ENCODE measurements at places on chromosomes 2 and 18. TPM values are rescaled to one million over a fixed set of nuclear protein-coding genes. Genes with fewer than 3 reads are reported as not detected.

GRCh38 chr18:9683418-9684396 lies 24.4 kb upstream of the RAB31 start:
- H3K27me3 ChIP-seq = no peaks in the 10 kb centered on the region
- H3K36me3 ChIP-seq = no peaks in the 10 kb centered on the region
- H3K4me3 ChIP-seq = no peak overlapping the region

DNA sequence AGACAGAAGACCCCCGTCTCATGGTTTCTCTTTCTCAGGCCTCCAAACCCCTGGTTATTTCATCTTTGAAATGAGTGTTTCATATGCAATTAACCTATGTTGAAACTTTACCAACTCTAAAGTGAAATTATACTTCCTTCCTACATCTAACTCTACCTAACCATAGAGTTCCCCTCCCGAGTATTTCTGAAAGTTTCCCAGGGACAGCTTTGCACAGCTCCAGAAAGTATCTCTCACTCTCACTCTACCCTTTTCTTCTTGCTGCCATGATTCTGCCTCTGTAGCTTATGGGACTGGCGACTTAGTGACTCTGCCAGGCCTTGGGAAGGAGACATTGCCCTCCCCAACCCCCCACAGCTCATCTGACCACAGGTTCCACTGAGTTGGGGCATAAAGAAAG lies 107.9 kb downstream of the B3GNT2 start:
- no peak overlapping the region for H3K4me3 ChIP-seq
- no peaks in the 10 kb centered on the region for H3K36me3 ChIP-seq
- H3K27me3 ChIP-seq = no peaks in the 10 kb centered on the region
- peaks cover 16% of the 10 kb centered on the region for H3K4me1 ChIP-seq
- H3K27ac ChIP-seq = no peak overlapping the region

GRCh38 chr2:216877085-216877484 lies 17.2 kb upstream of the TNP1 start:
- no peaks in the 10 kb centered on the region for H3K27me3 ChIP-seq
- H3K4me3 ChIP-seq = no peak overlapping the region
- no peak overlapping the region for H3K27ac ChIP-seq
- no peaks in the 10 kb centered on the region for H3K36me3 ChIP-seq

GRCh38 chr2:183665425-183665824 lies 541.2 kb downstream of the NUP35 start:
- no peaks in the 10 kb centered on the region for H3K36me3 ChIP-seq
- peaks cover 4% of the 10 kb centered on the region for H3K4me1 ChIP-seq
- H3K27me3 ChIP-seq = no peaks in the 10 kb centered on the region

- H3K27ac ChIP-seq = peak within 1 kb of the TSS; percentile 67
- no peaks in the 10 kb centered on the region for H3K27me3 ChIP-seq
- peaks cover 11% of the 10 kb centered on the region for H3K4me1 ChIP-seq
- DNase-seq = peak; percentile 49
Measured at GRCh38 chr2:42792583-42793333, at the start of gene HAAO. Gene HAAO, minus strand, starts transcription at chr2:42792583. Its CDS starts 47 bp downstream, at chr2:42792536.

- H3K4me3 ChIP-seq = no peak overlapping the region
- no peak overlapping the region for H3K27ac ChIP-seq
- no peak for DNase-seq
- no peaks in the 10 kb centered on the region for H3K36me3 ChIP-seq
Measured at GRCh38 chr2:126953483-126953882, 54.8 kb downstream of the TEX51 start.

DNA sequence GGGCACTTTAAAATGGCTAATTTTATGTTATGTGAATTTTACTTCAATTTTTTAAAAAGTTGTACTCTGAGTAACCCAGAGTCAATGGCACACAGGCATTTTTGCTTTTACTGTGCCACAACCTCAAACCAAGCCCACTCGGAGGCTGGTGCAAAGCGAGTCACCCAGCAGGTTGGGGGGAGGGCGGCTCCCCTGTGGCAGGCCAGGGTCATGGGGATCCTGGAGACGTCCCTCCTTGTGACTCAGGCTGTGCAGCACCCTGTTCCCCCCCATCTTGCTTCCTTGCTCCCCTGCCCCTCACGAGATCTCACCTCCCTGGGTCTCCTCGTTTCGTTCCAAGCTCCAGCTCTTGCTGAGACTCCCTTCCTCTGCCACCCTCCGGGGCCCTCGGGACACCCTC lies 58.6 kb downstream of the POMC start:
- DNase-seq = no peak
- H3K36me3 ChIP-seq = no peaks in the 10 kb centered on the region
- no peaks in the 10 kb centered on the region for H3K4me1 ChIP-seq
- H3K4me3 ChIP-seq = no peak overlapping the region
- H3K27ac ChIP-seq = no peak overlapping the region
- H3K27me3 ChIP-seq = no peaks in the 10 kb centered on the region

GRCh38 chr18:13366541-13366940 lies 148.0 kb downstream of the LDLRAD4 start:
- no peaks in the 10 kb centered on the region for H3K4me1 ChIP-seq
- H3K4me3 ChIP-seq = no peak overlapping the region
- H3K36me3 ChIP-seq = no peaks in the 10 kb centered on the region
- no peak for DNase-seq
- H3K27me3 ChIP-seq = no peaks in the 10 kb centered on the region
- no peak overlapping the region for H3K27ac ChIP-seq

- peaks cover 10% of the 10 kb centered on the region for H3K4me1 ChIP-seq
- H3K27me3 ChIP-seq = no peaks in the 10 kb centered on the region
- no peak overlapping the region for H3K27ac ChIP-seq
- DNase-seq = no peak
- no peak overlapping the region for H3K4me3 ChIP-seq
- no peaks in the 10 kb centered on the region for H3K36me3 ChIP-seq
Measured at GRCh38 chr2:25336383-25336841, 5.3 kb downstream of the DNMT3A start.

DNA sequence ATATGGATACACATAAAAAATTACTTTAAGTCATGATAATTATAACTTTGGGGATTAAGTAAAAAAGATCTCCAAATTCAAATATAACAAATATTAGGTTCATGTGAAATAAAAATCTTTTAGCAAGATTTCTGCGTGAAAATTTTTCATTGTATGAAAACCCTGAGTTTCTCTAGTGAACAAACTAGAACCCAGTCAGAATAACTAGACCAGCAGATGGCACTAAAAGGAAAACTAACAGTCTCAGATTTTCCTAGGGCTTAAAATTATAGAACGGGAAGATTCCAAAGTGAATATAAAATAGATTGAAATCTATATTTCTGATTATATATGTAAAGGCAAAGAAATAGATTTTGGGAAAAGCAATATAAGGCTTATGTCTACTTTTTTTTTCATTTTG lies 43.3 kb downstream of the TMEM200C start:
- no peaks in the 10 kb centered on the region for H3K4me1 ChIP-seq
- H3K27me3 ChIP-seq = no peaks in the 10 kb centered on the region
- no peak overlapping the region for H3K27ac ChIP-seq
- no peaks in the 10 kb centered on the region for H3K36me3 ChIP-seq
- no peak for DNase-seq
- no peak overlapping the region for H3K4me3 ChIP-seq

DNA sequence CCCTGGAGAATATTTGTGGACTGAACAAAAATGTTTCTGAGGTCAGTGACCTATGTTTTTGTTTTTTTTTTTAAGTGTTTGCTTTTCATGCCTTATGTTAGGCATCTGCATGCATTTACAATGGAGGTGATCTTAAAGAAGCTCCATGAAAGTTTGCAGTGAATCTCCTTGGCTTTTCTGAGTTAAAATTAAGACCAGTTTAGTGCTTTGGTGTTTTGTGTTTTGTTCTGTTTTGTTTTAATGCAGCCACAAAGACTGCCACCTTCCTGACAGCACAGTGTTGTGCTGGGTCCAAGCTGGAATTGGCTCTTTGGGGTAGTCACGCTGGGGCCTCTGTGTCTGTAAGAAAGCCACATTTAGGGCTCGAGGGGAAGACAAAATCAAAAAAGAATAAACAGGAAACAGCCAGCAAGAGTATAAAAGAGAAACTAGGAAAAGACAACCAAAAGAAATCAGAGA lies 396.2 kb downstream of the ARHGAP15 start:
- no peak overlapping the region for H3K27ac ChIP-seq
- H3K4me3 ChIP-seq = no peak overlapping the region
- no peaks in the 10 kb centered on the region for H3K4me1 ChIP-seq
- H3K27me3 ChIP-seq = no peaks in the 10 kb centered on the region

DNA sequence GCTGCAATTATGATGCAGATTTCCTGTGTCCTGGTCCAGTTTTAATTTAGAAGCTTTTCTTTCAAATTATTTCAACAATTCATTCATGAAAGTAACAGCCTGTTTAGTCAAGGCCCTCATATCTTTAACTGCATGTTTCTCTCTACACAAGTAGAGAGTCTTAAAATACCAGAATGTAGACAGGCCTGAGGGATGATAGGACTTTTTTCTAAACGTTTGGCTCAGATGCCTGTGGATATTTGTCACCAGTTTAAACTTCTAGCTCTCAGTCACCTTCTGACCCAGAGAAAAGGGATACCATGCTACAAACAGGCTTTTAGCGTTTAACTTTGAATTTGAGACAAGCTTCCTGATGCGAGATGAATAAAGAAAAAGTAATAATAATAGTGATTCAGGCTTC lies 15.7 kb downstream of the COL5A2 start:
- no peak overlapping the region for H3K4me3 ChIP-seq
- DNase-seq = no peak
- peaks cover 8% of the 10 kb centered on the region for H3K4me1 ChIP-seq
- H3K36me3 ChIP-seq = no peaks in the 10 kb centered on the region
- H3K27ac ChIP-seq = no peak overlapping the region

DNA sequence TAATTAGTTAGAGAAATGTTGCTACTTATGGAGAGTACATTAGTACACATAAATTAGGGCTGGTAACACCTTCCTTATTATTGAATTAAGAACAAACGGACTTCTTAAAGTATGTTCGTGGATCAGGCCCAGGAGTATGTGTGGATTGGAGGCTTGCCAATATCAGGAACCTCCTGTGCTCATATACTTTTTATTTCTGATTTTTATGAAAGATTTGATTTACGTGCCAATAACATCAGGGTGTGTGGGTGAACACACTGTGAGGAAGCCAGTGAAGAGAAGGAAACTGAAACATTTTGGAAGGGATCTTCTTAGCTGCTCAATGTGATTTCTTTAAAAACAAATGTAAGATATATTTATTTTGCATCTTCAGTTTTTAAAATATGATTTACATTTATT lies 113.0 kb downstream of the EFEMP1 start:
- no peak overlapping the region for H3K4me3 ChIP-seq
- peaks cover 2% of the 10 kb centered on the region for H3K4me1 ChIP-seq
- no peaks in the 10 kb centered on the region for H3K27me3 ChIP-seq
- no peak overlapping the region for H3K27ac ChIP-seq
- H3K36me3 ChIP-seq = no peaks in the 10 kb centered on the region
- DNase-seq = no peak

DNA sequence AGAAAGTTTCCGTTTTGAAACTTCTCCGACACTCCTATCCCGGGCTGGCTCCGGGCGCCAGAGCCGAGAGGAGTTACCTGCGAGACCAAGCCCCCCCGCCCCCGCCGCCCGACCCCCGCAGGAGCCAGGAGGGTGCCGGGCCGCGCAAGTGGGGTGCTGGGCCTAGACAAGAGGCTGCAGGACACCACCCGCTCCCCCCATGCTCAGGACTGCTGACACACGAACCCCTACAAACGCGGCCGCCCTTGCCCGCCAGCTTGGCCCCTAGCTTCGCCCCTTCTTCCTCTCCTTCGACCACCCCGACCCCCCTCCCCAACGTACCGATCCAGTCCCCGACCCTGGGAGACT lies 497 bp downstream of the PLA2R1 start:
- peak overlapping the region; percentile 37 for H3K4me3 ChIP-seq
- H3K27ac ChIP-seq = peak overlapping the region; percentile 78
- no peaks in the 10 kb centered on the region for H3K27me3 ChIP-seq
- peaks cover 33% of the 10 kb centered on the region for H3K4me1 ChIP-seq
- peak; percentile 58 for DNase-seq

GRCh38 chr18:49628119-49628518 lies 66.3 kb downstream of the LIPG start:
- H3K4me3 ChIP-seq = no peak overlapping the region
- peak overlapping the region; percentile 77 for H3K27ac ChIP-seq
- H3K4me1 ChIP-seq = peaks cover 65% of the 10 kb centered on the region
- no peaks in the 10 kb centered on the region for H3K36me3 ChIP-seq

- H3K27me3 ChIP-seq = no peaks in the 10 kb centered on the region
- no peaks in the 10 kb centered on the region for H3K4me1 ChIP-seq
- H3K36me3 ChIP-seq = no peaks in the 10 kb centered on the region
Measured at GRCh38 chr2:60313470-60314172, 239.8 kb downstream of the BCL11A start.

- H3K4me3 ChIP-seq = no peak overlapping the region
- H3K27me3 ChIP-seq = no peaks in the 10 kb centered on the region
- no peaks in the 10 kb centered on the region for H3K4me1 ChIP-seq
- no peaks in the 10 kb centered on the region for H3K36me3 ChIP-seq
- no peak for DNase-seq
Measured at GRCh38 chr2:2399396-2399795, 68.3 kb upstream of the MYT1L start.

DNA sequence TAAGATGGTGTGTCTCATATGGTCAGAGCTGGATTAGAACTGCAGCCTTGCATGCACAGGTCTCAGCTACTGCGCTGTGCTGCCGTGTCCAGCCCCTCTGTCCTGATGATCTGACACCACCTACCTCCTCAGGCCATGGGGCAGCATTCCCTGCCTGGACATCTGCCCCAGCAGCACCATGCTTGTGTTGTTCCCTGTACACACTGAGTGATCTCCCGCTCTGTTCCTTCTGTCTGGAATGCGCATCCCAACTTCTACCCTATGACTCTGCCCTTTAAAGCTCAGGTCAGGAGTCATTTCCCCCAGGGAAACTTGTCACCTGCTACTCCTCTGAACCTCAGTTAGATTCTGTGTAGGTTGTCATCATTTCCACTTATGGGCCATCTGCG lies 157.4 kb upstream of the TTC39C start:
- H3K36me3 ChIP-seq = no peaks in the 10 kb centered on the region

GRCh38 chr2:62415019-62415431 lies 91.0 kb downstream of the TMEM17 start:
- no peak overlapping the region for H3K4me3 ChIP-seq
- DNase-seq = no peak
- H3K4me1 ChIP-seq = peaks cover 20% of the 10 kb centered on the region

DNA sequence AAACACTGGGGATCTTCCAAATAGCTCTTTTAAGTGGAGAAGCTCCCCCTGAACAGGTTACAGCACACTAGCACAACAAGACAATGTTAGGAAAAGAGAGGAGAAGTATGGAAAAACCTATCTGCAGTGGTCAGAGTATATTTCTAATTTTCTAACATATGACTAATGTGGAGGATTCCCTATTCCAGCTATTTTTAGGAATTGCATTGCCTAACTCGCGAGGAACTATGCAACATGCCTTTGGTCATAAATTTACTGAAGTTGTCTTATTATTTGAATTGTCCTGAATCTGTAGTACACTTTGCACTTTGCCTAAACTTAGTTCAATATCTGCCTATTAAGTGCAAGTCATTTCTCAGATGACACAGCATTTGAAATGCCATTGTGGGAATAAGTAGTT lies 381.4 kb downstream of the CCDC85A start:
- no peaks in the 10 kb centered on the region for H3K36me3 ChIP-seq
- no peak for DNase-seq
- no peaks in the 10 kb centered on the region for H3K27me3 ChIP-seq
- H3K4me3 ChIP-seq = no peak overlapping the region
- no peak overlapping the region for H3K27ac ChIP-seq

Gene GRHL1
- total RNA-seq = 12.1 TPM

Gene ACVR1C
- total RNA-seq = 0.93 TPM

Gene HOXD8
- total RNA-seq = 24.9 TPM

Gene RPRM
- total RNA-seq = not detected

Gene ALK
- 0.08 TPM for total RNA-seq

Gene CRYGC
- total RNA-seq = not detected

Gene GMPPA
- 50.6 TPM for total RNA-seq

Gene SCN1A
- not detected for total RNA-seq

Data from thyroid gland (tissue), 4 donors.